ENCODE measurements at places on chromosomes 11 and 22.

GRCh38 chr11:76807206-76807875, 24.2 kb downstream of the TSKU start:
- peak; percentile 76 for DNase-seq

- no peak for DNase-seq
These were observed 295.6 kb downstream of the CASP12 start for GRCh38 chr11:104602643-104603042.

DNA sequence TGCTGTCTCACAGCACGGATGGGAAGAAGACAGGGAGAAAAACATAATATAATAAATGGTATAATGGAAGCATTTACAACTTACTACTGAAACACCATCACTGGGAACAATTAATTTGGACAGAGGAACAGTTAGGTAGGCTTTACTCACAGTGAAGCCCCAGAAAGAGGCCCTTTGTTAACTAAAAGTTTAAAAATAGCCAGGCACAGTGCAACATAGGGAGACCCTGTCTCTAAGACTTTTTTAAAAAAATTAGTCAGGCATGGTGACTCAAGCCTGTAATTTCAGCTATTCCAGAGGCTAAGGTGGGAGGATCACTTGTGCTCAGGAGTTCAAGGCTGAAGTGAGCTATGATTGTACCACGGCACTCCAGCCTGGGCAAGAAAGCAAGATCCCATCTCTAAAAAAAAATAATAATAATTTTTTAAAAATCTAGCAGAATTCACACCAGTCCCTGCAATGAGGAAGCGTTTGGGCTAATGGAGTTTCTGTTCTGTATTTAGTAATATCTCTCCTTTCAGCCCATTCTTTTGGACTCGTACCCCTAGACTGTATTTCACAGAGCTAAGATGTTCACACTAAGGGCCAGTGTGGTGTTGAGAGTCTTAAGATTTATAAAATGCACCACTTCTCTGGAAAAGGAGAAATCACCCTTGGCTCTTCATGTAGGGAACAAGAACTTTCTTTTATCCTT, 275.5 kb downstream of the SOX6 start:
- DNase-seq = no peak

GRCh38 chr11:33664166-33664565, 36.5 kb downstream of the C11orf91 start:
- DNase-seq = no peak

- DNase-seq = no peak
These were observed 548.5 kb downstream of the SOX6 start for GRCh38 chr11:15807827-15808226.

DNA sequence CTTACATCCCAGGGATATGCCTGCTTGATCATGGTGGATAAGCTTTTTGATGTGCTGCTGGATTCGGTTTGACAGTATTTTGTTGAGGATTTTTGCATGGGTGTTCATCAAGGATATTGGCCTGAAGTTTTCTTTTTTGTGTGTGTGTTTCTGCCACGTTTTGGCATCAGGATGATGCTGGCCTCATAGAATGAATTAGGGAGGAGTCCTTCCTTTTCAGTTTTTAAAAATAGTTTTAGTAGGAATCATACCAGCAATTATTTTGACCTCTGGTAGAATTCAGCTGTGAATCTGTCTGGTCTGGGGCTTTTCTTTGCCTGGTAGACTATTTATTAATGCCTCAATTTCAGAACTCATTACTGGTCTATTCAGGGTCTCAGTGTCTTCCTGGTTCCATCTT, 362.4 kb downstream of the JRKL start:
- no peak for DNase-seq

- DNase-seq = no peak
These were observed 80.7 kb downstream of the JRKL start for GRCh38 chr11:96470521-96470920.

GRCh38 chr11:76156971-76157427, 49.3 kb downstream of the WNT11 start:
- DNase-seq = no peak

DNA sequence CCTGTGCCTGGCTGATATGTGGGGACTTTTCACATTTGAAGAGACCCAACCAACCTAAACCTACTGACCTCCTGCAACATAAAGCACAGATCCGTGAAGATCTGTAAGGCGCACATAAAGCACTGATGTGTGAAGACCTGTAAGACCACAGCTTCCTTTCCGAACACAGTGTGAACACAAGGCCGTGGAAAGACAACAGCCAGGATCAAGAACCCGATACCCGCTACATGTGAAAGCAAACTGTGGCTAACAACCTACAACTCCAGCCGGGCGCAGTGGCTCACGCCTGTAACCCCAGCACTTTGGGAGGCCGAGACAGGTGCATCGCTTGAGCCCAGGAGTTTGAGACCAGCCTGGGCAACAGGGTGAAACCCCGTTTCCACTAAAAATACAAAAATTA, 17.6 kb upstream of the PPFIA1 start:
- DNase-seq = no peak

- no peak for DNase-seq
These were observed 4.2 kb downstream of the SSH3 start for GRCh38 chr11:67307545-67308001.

- no peak for DNase-seq
These were observed 987 bp upstream of the GRIK4 start for GRCh38 chr11:120510406-120511115.

- DNase-seq = no peak
These were observed 1.4 kb upstream of the KCNJ5 start for GRCh38 chr11:128889657-128890213.

GRCh38 chr11:123491241-123491640, 61.2 kb downstream of the GRAMD1B start:
- DNase-seq = no peak

- DNase-seq = no peak
These were observed 15.0 kb downstream of the SIAE start for GRCh38 chr11:124658501-124658900.

DNA sequence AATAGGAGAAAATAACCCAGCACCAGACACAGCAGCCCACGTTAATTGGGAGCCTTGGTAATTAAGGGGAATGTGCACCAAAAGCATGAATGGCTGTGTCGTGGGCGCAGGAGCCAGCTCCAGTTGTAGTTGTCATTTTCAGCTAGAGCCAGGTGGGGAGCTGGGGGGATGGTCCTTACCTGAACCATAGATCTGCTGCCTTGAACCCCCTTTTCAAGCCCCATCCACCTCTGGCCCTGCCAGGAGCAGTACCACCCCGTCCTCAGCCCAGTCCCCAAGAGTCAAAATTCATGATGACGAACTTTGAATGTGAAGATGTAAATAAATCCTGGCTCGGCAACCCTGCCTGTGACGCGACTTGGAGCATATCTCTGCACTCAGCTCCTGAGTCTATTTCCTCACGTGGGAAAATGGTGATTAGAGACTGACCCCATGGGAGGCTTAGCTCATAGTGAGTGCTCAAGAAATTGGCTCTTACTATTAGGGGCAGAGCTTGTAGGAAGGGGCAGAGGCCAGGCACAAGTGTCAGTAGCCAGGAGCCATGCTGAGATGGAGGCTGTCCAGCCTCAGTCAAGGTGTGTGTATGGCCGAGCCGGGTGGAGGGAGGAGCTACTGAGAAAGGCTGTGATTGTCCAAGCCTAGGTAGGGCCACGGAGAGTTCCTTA, 794 bp upstream of the FXYD6 start:
- DNase-seq = no peak

GRCh38 chr11:73566977-73567755, 30.7 kb downstream of the FAM168A start:
- DNase-seq = no peak

GRCh38 chr11:46315033-46315738, 32.1 kb upstream of the DGKZ start:
- peak; percentile 77 for DNase-seq

Data from activated CD4-positive, alpha-beta T cell treated with anti-CD3 and anti-CD28 coated beads, Interleukin-2, amount 10 ng/mL, durations not matched to agents 7 days and 5 days (primary cell).